CD4-positive, alpha-beta T cell treated with Interleukin-10 for 1 hour (primary cell): ENCODE measurements at places on chromosomes 12 and 14.

DNA sequence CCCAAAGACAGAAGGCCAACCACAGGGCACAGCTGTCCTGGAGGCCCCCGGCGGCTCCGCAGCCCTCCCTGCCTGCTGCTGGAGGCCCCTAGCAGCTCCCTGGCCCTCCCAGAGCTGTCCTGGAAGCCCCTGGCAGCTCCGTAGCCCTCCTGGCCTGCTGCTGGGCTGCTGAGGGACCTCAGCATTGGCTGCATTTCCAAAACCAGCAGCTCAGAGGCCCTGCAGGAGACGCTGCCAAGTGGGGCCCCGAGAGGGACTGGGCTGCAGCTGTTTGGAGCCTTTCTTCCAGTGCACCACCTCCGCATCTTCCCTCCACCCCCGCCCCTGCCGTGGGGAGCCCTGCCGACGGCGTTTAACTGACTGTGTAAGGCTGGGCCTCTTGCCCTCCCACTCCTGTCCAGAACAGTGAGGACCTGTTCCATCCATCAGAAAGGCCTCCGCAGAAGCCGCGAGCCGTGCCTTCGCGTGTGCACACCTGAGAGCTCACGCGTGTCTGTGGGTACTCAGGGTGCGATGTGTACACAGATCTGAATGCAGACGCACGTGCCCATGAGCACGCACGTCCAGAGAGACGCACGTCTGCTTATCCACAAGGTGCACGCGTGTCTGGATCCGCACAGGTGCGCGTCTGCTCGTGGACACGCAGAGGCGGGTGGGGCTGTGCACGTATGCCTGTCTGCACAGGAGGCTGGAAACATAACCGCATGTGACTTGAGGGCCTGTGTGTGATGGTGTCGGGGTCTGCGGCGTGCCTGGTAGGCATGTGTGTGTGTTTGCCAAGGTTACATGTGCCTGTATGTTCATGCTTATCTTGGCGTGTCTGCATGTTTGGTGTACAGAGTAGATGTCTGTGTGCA lies 57.0 kb upstream of the FBRSL1 start:
- DNase-seq = no peak

DNA sequence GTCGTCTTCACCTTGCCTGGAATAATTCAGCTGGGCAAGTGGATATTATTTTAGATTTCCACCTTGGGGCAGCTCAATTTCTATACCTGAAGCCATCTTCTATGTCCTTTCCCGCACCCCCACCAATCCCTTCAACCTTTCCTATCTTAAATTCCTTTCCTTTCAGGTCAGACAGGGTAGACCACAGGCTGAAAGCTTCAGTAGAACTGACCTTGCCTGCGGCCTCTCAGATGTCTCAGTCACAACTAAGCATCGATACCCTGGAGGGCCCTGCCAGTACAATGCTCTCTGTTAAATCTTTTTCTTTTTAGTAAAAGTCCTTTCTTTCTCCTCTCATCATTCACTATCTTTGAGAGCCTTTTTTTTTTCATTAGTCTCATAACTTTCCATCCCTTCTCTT lies 38.9 kb downstream of the SLC2A14 start:
- no peak for DNase-seq

GRCh38 chr12:110280392-110280778 lies 662 bp upstream of the ATP2A2 start:
- peak; percentile 71 for DNase-seq

GRCh38 chr12:88575361-88575970 lies 4.8 kb downstream of the KITLG start:
- no peak for DNase-seq

DNA sequence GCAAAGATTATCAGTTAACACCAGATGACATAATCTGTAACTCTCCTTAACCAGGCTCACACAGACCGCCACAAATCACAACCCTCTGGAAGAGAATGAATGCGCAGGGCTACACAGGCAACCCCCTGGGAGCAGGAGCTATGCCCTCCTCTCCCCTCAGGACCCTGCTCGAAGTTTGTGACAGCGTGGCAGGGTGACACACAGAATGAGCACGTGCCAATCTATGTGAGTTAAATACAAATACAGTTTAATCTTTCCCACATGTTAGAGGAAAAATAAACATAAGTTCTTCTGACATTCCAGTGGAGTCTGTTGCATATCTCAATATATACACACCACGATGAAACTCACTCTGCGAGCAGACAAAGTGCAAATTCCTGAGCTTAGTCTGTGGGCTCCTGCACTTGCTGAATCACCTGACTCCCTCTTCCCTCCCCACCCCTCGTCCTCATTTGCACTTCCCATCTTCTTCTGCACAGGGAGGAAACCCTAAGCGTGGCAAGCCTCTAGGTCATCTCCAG lies 37.6 kb downstream of the BCAT1 start:
- no peak for DNase-seq
